ENCODE measurements at places on chromosomes 1 and 21.

GRCh38 chr1:91803847-91804545 lies 82.0 kb downstream of the TGFBR3 start:
- peak; percentile 70 for DNase-seq

GRCh38 chr1:223057569-223058093 lies 85.4 kb downstream of the TLR5 start:
- no peak for DNase-seq

DNA sequence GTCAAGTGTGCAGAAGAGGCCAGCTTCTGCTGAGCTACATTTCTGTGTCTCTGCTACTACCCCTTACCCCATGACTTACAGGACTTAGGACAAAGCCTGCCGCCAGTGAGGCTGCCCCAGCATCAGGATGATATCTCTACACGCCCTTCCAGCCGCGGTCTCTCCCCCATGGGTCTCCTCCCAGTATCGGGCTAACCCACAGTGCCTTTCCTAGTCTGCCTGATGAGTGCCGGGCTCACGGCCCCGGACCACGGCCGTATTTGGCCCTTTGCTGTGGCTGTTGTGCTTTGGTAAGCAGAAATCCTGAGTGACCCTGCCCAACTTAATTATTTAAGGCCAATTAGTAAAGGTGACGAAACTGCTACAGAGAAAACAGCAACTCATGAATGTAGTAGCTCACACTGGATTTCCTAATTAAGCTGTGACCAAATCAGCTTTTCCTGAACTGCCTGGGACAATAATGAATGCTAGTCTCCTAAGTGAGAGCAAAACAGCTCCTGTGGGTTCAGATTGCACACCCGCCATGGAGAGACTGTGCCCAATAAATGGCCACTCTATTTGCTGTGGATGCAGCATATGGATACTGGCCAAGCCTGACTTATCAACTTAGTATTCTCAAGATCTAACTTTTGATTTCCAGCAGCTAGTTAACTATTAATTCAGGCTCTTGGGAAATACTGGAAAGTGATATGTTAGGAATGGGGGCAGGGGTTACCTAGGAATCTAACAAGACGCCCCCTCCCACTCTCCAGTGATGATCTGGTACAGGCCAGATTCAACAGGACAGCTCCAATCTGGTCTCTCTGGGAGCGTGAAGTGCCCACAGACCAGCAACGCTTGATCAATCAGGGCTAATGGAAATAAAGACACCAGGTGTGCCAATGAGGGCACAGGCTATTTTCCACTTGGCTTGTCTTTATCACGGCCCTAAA lies 123.3 kb upstream of the IFFO2 start:
- no peak for DNase-seq

GRCh38 chr1:36922593-36923426 lies 111.5 kb downstream of the GRIK3 start:
- no peak for DNase-seq

DNA sequence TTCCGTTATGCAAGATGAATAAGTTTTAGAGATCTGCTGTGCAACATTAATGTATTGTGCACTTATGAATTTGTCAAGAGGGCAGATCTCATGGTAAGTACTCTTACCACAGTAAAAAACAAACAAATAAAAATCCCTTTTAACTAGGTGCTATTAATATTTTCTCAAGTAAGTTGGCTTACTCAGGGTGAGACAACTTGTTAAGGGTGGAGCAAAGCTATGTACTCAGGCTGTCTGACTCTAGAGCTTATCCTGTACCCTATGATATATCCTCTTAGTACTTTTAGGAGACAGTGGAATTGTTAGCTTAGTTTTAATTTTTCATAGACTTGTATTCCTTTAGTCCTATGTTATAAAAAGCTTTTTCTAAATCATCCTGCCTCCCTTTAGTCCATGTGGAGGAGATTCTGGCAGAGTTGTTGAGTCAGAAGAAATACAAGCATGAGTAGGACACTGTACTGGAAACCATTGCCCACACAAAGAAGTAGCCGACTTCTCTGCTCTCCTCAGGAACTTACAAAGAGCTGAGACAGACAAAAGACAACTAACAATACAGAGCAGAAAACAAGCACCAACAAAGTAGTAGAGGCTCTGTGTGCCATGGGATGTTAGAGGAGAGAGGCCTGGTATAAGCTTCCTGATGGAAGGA lies 49.2 kb downstream of the S1PR1 start:
- DNase-seq, result no peak

DNA sequence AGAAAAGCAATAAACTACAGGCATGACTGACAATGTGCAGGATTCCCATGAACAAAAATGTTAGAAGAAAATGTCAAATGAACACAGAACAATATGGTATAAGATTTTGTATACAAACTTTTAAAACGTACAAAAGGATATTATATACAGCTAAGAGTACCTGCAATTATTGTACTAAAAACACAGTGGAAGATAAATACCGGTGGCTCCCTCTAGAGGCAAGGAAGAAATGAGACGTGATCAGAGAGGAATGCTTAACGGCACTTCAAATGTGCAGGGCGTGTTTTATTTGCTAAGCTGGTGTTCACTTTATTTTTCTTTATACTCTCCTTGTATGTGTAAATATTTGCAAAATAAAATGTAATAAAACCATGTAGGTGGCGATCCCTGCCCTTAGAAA lies 191.8 kb upstream of the SAMSN1 start:
- peak; percentile 41 for DNase-seq

- DNase-seq, result peak; percentile 27
These were observed 1.3 kb downstream of the PCNT start for GRCh38 chr21:46325073-46325912.

DNA sequence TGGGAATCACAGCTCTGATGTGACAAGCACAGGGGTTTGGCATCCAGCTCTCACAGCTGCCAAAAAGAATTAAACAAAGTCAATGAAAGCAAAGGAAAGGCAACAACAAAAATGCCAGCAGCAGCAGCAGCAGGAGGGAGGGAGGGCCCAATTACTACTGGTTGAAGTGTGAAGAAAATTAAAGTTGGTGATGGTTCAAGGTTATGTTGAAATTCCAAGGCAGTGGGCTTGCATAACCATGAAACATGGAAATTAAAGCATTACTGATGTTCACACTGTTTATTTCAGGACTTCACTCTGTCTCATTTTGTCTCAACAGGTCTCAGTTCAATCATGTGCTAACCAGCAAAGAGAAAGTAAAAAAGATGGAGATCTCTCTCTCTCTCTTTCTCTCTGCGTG lies 220.3 kb upstream of the LYPLAL1 start:
- no peak for DNase-seq

DNA sequence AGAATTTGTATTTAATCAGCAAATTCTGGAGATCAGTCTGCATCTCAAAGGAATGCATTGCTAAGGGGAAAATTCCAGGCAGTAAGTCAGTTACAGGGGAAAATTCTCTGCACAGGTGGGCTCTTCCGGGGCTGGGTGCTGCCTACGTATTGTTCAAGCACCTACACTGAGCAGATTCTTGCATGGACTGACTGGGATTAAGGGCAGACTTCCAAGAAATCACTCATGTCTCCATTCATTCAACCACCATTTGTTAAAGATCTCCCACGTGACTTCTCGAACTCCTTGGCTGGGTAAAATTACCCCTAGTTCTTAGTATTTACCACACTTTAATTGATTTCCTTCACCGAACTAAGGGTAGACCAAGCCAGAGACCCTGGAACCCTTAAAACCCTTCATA lies 28.2 kb upstream of the KCNE1 start:
- no peak for DNase-seq

- no peak for DNase-seq
These were observed 6.2 kb downstream of the ARHGEF16 start for GRCh38 chr1:3460672-3461131.

GRCh38 chr1:156337888-156338179 lies 258 bp downstream of the CCT3 start:
- no peak for DNase-seq

DNA sequence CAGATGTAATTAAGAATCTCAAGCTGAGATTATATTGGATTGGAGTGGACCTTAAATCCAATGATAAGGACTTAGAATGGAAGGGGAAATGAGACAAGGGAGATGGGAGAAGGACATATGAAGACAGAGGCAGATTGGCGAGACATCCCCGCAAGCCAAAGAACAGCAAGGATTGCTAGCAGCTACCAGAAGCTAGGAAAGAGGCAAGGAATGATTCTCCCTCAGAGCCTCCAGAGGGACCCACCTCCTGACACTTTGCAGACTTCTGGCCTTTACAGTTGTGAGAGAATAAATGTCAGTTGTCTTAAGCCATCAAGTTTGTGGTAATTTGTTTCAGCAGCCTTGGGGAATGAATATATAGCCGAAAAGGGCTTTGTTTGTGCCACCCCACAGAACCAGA lies 20.7 kb downstream of the METTL13 start:
- no peak for DNase-seq

DNA sequence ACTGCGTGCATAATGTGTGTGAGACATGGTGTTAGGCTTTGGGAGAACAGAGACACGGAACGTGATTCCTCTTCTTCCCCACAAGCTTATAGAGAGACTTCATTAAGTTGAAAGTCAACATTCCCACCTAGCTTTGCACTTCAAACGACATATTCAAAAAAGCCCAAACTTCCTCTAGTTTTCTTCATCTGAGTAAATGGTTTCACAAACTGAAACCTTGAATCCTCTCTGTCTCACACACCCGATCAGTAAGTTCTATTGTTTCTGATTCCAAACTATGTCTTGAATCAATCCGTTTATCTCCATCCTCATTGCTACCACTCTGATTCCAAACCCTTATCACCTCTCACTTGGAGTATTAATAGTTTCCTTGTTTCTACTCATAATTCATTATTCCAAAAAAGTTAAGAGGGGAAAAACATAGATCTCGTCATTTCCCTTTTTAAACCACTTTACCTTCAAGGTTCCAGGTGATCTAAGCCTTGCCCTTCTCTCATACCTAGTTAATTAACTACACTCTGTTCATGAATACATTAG lies 1.6 kb upstream of the METTL18 start:
- DNase-seq, result no peak

- no peak for DNase-seq
These were observed 36.0 kb downstream of the AHDC1 start for GRCh38 chr1:27567971-27568299.

GRCh38 chr1:228939001-228939691 lies 203.9 kb downstream of the RHOU start:
- no peak for DNase-seq

- peak; percentile 77 for DNase-seq
These were observed 9.6 kb downstream of the PROK1 start for GRCh38 chr1:110460253-110461220.
